Left lobe of liver (tissue), 2 donors: ENCODE measurements at places on chromosomes 7 and 10. TPM values are rescaled to one million over a fixed set of nuclear protein-coding genes. Genes with fewer than 3 reads are reported as not detected.

DNA sequence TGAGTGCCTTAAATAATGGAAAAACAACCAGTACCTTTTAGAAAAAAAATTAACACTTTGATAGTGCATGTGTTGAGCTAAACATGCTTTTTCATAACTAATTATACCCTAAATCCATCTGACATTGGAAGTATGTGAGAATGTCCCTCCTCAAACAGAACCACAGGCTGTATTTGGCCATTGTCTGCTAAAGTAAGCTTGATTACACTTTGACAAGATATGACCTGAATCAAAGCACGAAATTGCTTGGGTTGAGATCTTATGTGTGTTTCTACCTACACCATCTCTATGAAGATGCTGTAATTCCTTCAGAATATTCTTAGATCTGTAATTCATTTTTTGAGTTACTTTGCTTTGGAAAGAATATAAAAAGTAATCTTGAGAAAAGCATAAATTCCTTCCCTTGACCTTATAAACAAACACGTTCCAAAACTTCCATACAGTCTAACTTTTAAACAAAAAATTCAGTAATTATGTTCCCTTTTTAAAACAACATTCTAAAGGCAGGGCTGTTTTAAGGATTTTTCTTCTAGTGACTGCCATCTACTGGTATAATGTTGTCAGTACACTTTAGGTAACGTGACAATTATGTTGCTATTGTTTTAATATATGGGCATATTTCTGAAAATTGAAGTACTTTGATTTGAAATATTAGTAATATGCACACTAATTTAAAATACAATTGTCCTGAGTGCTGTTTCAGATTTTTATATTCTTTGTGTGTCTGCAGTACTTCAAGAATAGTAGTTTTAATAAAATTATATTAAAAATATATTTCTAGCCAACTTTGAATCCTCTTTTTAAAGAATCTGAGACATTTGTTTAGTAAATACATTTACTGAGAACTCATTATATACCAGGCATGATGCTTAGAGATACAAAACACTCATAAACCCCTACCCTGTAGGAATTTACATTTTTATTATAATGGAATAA lies 20.9 kb downstream of the CD36 start:
- DNase-seq, result no peak

DNA sequence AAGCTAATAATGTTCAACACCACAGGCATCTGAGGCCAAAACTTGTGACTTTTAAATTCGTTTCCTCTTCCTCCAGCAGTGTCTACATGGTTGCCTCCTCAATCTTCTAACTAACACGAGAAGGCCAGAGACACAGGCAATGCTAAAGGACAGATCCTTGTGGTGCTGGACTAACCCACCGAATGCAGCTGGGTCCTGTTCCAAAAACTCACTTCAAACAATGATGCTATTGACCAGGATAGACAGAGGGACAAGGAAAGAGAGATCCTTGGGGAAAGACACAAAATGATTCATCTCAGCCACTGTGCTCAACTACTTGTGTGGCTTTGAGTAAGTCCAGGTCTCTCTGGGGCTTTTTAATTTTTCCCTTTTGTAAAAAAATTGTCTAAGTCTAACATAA lies 107.6 kb downstream of the KCNMA1 start:
- no peak for DNase-seq

- DNase-seq, result no peak
Measured at GRCh38 chr10:6811153-6811552, 231.1 kb upstream of the PRKCQ start.

DNA sequence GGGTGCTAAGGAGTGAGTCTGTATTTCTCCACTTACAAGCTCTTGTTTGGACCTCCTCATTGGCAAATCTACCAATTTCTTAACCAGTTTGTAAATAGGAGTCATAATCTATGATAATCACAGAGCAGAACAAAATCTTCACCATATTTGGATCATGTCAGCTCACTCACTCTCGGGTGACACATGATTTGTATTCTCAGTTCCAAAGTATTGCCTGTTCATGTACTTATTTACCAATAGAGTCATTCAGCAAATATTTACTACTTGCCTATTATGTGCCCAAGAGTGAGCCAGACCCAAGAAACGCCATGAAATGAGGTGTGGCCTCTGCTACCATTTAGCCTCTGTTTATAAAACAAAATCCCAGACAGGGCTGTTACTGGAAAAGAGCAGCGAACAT lies 114.8 kb downstream of the TSPAN12 start:
- no peak for DNase-seq

DNA sequence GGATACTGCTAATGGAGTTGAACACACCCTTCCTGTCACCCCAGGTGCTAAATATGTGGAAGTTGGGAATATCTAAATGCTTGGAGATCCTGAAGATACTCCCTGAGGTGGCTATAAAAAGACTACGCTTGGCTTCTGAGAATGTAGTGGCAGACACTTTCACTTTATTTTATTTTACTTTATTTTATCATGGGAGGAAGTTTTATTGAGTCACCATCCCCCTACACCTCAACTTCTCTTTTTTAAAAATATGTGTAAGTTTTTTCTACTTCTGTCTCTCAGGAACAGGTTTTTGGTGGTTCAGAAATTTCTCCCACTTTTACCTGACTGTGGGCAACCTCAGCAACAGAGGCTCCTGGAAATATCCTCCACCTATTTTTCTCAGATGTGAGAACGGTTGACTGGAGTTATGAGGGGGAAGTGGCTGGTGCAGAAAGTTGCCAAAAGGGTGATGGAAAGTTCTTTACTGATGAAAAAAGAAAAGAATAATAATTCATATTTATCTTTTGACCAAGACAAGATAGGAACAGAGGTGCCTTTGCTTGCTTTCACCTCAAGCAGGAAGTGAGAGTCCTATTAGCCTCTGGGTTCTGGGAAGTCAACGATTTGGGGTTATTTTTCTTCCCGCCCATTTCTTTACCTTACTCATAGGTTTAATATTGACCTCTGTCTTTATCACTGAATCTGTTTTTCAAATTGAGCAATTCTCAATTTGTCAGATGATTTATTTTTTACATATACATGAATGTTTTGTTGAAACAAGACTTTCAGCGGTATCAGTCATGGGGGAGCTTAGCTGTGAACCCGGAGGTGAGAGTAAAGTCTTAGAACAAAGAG lies 103.6 kb downstream of the AHR start:
- DNase-seq, result no peak

DNA sequence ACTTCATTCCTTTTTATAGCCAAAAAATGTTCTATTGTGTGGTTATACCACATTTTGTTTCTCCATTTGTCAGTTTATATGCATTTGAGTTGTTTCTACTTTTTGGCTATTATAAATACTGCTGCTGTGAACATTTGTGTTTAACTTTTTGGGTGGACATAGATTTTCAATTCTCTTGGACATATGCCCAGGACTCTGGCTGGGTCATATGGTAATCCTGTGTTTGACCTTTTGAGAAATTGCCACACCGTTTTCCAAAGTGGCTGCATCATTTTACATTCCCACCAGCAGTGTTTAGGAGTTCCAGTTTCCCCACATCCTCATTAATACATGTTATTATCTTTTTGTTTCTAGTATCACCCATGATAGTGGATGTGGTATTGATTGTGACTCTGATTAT lies 39.4 kb downstream of the CSGALNACT2 start:
- no peak for DNase-seq

DNA sequence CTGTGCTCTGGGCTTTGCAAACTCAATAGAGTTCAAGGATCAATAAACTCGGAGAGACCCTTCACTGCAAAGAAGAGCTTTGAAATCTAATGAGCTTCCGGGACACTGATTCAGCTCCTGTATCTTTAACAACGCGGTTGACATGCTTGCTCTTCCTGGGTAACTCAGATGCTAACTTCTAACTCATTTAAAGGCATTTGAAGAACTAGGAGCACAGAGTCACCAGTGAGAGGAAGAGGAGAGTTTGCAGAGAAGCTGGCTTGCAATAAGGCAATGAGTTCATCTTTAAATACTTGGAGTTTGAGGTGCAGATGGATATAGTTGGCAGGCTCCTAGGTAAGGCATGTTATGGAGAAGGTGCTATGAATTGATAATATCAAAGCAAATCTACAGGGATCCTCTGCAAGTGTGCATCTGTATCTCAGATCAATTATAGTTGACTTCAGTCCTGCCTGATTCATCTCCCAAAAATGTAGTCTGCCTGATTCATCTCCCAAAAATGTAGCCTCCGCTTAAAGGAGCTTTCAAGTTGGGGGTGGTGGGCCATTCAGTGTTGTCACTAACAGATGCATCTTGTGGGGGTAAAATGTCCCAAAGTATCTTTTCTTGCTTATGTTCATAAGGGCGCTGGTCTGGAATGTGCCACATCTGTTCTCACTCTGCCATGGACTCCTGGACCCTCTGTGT lies 182.5 kb upstream of the PRSS58 start:
- no peak for DNase-seq

GRCh38 chr7:116621649-116622048 lies 50.3 kb upstream of the MET start:
- no peak for DNase-seq

GRCh38 chr10:131249238-131249954 lies 62.1 kb downstream of the TCERG1L start:
- no peak for DNase-seq

DNA sequence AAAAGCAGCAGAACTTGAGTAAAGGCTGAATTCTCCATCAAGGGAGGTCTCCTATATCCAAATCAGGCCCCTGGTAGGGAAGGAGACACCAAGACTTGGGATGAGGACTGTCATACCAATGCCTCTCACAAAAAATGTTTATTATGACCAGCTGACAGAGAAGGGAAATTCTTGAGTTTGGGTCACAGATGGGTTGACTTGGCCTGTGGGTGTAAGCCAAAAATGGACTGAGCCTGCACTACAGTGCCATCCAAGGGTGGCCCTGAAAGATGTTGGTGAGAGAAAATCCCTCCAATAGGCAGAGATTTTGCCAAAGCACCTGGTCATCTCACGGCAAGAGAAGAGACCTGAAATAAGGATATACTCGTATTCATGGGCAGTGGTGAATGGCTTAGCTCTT lies 27.0 kb upstream of the PPIF start:
- no peak for DNase-seq

DNA sequence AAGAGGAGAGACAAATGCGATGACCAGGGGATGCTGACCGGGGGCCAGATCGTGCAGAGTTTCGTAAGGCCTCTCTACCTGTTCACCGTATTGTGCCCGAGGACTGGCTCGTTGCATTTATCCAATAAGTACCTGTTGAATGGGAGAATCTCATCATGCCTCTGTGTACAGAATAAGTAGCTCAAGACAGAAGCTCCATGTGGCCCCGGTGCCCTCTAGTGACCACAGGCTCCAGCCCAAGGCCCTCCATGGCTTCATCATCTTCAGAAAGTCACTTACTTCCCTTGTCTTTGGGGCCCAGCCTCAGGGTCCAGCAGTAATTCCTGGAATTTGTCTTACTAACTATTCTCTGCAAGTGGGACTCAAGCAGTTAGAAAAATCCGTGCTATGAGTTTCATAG lies 151.0 kb downstream of the CHN2 start:
- DNase-seq, result peak; percentile 51

GRCh38 chr7:116977172-116977571 lies 23.9 kb downstream of the ST7 start:
- DNase-seq, result no peak

DNA sequence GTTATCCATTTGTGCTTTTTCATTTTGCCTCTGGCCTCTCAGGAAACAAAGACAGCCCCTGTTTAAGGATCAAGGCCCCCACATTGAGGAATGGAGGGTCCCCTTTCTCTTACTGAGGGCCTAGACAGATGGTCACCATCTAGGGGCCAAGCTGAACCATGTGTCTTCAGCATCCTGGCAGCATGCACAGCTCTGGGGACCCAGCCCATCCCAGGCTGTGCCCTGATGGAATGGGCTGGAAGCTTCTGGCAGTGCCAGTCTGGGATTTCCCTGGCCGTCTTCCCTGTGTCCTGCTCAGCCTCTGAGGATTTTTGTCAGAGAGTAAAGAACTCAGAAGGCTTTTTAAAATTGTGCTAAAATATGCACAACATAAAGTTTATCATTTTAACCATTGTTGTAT lies 116.8 kb downstream of the ITIH5 start:
- DNase-seq, result no peak

GRCh38 chr7:78326189-78326588 lies 527.6 kb downstream of the PHTF2 start:
- DNase-seq, result no peak

- DNase-seq, result no peak
Measured at GRCh38 chr7:64877714-64878610, 25.1 kb upstream of the ZNF273 start.

DNA sequence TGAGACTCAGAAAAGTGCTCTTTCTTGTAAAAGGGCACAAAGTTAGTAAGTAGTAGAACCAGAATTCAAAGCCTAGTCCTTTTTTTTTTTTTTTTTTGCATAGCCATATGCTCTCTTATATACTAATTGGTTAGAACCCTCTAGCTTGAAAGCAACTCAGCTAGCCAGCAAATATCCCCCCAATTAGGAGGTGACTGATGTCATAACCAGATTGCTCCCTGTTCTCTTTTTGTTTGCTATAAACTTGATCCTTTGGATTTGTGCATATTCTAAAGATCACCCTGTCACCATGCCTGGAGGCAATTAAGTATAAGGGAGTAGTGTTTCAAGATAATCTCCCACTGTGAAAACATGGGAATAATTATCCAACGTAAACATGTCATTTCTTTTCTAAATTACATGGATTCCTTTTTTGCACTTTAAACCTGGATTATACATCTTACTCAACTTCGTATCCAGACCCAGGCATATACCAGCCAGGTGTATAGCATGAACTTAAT lies 963.4 kb downstream of the CNTNAP2 start:
- no peak for DNase-seq

DNA sequence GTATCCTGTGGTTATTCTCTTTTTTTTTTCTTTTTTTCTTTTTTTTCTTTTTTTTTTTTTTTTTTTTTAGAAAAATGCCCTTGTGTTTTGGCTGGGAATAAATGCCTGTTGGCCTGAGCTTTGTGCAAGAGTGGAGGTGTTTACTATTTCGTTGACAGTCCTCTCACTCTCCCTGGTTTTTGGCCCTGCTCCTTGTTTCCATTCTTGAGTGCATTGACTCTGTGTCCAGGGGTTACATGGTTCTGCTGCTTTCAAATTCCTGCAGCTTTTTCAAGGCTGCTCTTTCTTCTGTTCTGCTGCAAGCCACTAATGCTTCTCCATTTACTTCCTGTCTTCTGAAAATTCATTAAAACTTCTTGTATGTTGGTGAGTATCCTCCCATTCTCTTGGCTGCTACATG lies 59.7 kb upstream of the TBX20 start:
- DNase-seq, result no peak

GRCh38 chr7:96122746-96123145 lies 199.2 kb downstream of the SLC25A13 start:
- DNase-seq, result no peak

DNA sequence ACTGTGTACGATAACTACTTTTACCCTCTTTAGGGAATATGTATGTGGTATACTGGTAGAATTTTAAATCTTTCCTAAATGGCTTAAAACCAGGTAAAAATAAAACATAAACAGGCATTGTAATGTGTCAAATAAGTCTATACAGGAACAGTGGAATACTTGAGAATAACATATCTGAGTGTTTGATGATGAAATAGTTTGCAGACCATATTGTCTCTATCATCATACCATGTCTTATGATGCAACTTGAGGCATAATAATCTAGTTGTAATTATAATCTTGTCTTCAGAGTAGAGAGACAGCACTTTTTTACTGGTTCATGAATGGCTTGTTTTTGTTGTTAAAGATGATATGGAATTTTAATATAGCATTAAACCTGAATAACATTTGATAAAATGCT lies 293.5 kb downstream of the CDK14 start:
- no peak for DNase-seq

Gene SUMF2
- total RNA-seq, result 83.3 TPM

Gene CCDC3
- total RNA-seq, result 5.3 TPM

Gene IGF2BP3
- total RNA-seq, result 0.78 TPM

Gene STN1
- total RNA-seq, result 5.8 TPM

Gene RAB19
- not detected for total RNA-seq

Gene MBL2
- 108 TPM for total RNA-seq

Gene GNAT3
- total RNA-seq, result not detected

Gene SORCS1
- 0.10 TPM for total RNA-seq

Gene CYP3A4
- 1,005 TPM for total RNA-seq

Gene ZNF425
- 1.1 TPM for total RNA-seq
